ENCODE measurements at places on chromosomes 11 and 22. TPM values are rescaled to one million over a fixed set of nuclear protein-coding genes. Genes with fewer than 3 reads are reported as not detected.

- no peak for DNase-seq
Measured at GRCh38 chr11:97237151-97237550, 847.3 kb downstream of the JRKL start.

- no peak for DNase-seq
Measured at GRCh38 chr11:93517611-93518010, 25.6 kb downstream of the SMCO4 start.

Gene GLYATL1
- not detected for total RNA-seq

Gene PATE4
- total RNA-seq = not detected

- DNase-seq = no peak
Measured at GRCh38 chr11:121634273-121634672, 181.5 kb upstream of the SORL1-AS1 start.

Gene TRIM34
- 4.5 TPM for total RNA-seq

- no peak for DNase-seq
Measured at GRCh38 chr11:122910775-122911174, 28.2 kb downstream of the JHY start.

Gene ARHGEF17
- total RNA-seq = 99.1 TPM

DNA sequence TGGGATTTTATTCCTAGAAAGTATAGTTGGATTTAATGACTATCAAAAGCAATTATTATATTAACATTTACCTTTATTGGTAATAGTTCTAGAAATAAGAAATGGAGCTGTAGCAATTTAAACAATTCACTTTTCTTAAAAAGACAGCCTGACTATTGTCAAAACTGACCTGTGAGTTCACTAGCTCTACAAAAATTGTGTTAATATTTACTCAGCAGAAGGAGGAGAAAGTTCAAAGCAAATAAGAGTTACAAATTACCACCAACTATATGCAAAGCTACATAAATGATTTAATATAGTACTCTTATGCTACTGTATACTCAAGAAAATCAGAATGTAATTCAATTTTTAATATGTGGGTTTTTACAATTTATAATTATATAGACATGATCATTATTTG lies 310.0 kb downstream of the DCDC1 start:
- DNase-seq = no peak

DNA sequence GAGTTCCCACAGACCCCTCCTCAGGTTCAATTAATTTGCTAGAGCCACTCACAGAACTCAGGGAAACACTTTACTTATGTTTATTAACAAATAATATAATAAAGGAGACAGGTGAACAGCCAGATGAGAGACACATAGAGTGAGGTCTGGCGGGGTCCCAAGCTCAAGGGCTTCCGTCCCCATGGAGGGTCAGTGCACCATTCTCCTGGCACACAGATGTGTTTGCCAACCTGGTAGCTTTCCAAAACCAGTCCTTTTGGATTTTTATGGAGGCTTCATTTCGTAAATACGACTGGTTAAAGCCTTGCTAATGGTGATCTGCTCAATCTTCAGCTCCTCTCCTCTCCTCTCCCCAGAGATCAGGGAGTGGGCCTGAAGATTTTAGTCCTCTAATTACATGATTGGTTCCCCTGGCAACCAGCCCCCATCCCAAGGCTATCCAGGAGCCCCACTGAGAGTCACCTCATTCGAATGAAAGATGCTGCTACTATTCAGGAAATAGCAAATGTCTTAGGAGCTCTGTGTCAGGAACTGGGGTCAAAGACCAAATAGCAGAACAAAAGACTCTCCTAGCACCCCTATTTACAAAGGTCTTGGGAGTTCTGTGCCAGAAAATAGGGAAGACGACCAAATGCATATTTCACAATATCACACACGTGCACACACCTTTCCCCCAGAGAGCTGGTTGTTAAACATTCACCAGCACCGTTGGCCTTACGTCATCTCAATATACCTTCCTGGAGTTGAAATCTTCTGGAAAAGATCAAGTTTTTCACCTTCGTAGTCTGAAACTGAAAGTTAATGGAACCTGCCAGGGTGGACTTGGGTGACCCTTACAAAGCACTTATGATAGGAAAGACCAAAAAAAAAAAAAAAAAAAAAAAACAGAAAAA lies 23.8 kb upstream of the CAPRIN1 start:
- no peak for DNase-seq

- peak; percentile 30 for DNase-seq
Measured at GRCh38 chr11:68970921-68971636, 9.7 kb downstream of the MRGPRD start.

Gene SPATA19
- not detected for total RNA-seq

Gene GDPD4
- total RNA-seq = not detected

DNA sequence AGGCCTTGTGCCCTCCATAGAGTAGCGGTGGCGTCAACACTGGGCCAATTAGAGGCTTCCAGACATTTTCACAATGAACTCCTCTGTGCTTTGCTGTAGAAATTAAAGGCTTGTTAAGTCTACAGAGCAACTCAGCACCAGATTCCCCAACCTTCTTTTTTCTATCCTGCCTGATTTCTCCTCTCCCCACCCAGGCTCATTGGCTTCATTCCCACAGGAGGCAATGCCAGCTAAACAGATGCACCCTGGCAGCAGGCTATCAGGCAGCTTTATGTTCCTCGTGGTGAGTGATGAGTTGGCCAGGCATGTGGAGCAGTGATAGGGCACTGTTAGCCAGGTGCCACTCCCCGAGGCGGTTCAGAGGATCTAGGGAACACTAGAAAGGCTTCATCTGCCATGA lies 4.8 kb downstream of the DIXDC1 start:
- DNase-seq = peak; percentile 30

Gene C11orf91
- total RNA-seq = 1.3 TPM

DNA sequence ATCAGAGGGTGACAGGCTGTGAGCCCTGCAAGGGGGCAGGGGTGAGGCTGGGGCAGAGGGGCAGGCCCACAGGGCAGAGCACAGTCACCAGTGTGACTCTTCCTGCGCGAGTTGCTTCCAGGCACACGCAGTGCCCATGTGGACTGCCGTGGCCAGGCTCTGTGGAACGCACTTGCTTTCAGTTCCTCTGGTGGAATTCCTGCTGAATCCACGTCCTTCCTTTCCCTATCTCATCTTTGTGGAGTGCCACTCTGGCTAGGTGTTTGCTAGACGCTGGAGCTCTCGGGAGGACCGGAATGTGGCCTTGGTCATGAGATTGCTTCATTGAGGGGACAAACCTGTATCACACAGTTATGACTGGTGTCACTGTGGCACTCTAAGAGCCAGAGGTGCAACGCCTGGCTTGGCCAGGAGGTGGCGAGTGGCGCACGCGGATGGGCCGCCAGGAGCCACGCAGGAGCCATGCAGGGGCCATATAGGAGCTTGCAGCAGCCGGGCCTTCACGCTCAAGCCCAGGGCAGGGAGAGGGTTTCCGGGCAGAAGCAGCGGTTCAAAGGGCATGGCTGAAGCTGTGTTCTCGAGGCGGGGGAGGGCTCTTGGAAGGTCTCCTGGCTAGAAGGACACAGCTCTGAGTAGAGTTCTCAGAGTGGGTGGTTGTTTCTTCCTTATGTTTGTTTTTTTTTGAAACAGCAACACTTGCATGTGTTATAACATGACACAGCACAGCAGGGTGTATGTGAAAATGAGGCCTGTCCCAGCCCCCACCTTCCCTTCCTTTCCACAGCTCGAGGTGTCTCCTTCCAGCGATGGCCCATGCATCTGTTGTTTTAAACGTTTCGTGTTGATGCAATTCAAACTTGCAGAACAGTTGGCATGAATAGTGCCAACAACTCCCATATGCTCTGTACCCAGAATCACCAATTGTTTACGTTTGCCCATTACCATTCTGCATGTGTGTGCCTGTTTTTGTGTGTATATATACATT lies 36.2 kb downstream of the TBC1D22A start:
- DNase-seq = peak; percentile 91

- DNase-seq = no peak
Measured at GRCh38 chr11:69582756-69583467, 58.0 kb upstream of the CCND1 start.

DNA sequence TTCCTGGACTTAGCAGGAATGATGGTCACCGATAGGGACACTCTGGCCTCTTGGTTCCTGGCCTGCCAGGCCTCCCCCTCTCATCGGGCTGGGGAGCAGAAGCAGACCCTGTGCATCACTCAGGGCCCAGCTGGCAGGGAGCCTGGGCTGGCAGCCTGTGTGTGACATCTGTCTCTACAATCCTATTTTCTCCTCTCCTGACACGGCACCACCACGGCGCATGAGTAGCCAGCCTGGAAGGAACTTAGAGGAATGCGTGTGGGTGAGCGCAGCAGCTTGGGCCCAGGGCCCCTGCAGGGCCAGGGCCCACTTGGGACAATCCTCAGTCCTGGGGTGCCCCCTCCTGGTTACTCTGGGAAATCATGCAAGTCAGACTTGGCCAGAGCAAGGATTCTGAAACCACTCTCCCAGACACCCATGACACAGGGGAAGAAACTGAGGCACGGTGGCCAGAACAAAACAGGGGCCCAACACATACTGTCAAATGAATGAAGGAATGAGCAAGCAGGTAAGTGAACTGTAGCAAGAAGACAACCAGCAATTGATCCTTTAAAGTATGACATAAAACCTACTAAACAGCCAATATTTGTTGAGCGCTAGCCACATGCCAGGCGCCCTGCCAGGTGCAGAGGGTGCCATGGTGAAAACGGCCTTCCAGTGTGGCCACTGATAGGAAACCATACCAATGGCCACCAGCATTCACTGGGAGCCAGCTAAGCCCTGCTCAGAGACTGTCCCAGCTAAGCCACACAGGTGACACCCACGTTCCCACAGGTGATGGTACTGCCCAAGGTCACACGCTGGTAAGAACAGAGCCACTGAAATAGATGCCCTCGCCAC lies 13.3 kb downstream of the RSPH14 start:
- DNase-seq = peak; percentile 88

DNA sequence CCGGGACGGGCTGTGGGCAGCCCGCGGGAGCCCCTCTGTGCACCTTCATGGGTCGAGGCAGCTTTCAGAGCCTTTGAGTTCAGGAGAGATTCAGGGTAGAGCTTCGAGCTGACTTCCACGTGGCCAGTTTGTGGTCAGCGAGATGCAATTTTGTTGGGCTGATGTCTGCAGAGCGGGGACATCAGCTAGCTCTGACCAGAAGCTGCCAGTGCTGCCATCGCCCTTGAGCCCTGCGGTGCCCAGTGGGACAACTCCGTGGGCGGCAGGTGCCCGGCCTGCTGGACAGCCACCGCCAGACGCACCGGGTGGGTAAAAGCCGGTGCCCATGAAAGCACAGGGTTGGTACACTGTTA lies 719 bp downstream of the TALDO1 start:
- no peak for DNase-seq

- DNase-seq = no peak
Measured at GRCh38 chr22:24500277-24500820, 5.2 kb downstream of the UPB1 start.

- no peak for DNase-seq
Measured at GRCh38 chr22:22397292-22397870, 111.2 kb downstream of the ZNF280B start.

Gene UCP3
- 1.1 TPM for total RNA-seq

Gene GRAP2
- total RNA-seq = 4.1 TPM

Gene LRRC74B
- not detected for total RNA-seq

GRCh38 chr11:46850829-46851380 lies 4.8 kb upstream of the CKAP5 start:
- DNase-seq = no peak

Gene MAPK8IP1
- 10.9 TPM for total RNA-seq

Gene FJX1
- total RNA-seq = 11.2 TPM

GRCh38 chr11:81004576-81004975 lies 1563.7 kb upstream of the TENM4 start:
- DNase-seq = no peak

DNA sequence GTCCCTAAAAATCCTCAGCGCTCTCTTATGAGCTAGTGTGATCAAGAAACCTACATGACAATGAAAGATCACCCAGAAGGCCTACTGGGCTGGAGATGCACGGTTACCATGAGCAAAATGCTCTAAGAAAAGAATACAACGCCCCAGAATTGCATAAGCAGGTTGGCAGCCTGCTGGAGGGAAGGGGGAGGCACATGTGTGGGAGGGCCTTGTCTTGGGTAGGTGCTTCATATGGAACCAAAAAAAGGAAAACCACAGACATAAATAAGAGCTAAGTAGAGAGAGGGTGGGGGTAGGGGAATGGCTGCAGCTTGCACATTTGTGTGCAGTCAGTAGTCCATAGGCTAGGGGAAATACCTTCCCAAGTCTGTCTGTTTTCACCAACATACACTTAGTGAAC lies 2.8 kb downstream of the SIAE start:
- DNase-seq = no peak

GRCh38 chr11:116727990-116728389 lies 44.8 kb downstream of the BUD13 start:
- DNase-seq = peak; percentile 37

DNA sequence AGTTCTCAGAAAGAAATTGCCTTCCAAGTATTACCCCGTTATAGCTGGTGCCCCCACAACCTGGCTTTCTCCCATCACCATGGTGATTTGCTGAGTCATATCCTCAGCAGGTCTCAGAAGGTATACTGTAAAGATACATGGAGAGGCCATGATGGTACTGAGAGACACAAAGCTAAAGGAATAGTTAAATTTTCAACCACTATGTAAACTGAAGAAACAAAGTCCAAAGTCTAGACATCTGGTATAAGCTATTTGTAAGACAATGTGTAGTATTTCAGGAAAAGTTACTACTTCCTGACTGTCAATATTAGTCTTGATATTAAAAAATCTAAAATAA lies 377.1 kb downstream of the DCDC1 start:
- DNase-seq = no peak

DNA sequence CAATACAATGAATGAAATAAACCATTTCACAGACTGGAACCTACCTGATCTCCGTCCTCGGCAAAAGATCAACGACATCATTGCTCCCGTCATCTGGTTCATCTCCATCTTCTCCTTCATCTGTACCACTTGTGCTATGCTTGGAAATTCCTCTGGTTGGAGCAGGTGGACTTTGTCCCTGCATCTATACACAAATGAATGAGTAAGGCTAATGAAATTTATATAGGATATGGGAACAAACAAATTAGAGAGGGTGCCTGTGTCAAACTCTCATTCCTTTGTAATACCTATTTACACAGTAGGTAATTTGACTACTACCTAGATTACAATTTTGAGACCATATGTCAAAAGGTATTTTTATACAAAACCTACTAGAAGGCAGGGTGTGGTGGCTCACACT lies 59.4 kb downstream of the F2 start:
- DNase-seq = no peak

DNA sequence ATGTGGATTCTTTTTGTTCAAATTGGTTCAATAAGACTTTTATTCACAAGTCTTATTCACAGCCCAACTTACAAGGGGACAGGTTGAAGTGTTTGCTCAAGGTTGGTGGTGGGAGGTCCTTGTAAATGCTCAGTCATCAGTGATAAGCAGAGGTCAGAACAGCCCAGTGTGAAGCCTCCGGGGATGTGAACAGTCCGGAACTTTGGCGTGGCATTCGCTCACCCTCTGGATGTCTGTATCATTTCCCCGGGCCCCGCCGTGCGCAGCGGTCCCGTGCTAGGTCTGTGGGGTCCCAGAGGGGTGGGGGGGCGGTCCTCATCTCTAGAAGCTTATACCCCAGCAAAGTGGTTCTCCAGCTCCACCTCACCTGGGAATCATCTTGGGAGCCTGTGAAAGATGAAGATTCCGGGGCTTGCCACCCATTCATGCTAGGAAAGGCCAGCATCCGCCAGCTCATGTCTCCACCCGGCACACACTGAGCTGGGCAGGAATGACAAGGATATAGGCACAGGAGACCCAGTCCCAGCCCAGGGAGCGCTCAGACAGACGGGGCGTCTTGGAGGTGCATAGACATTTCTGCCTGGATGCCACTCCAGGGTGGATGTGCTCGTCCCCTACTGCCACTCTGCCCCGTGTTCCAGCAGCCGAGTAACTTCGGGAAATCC lies 327.5 kb downstream of the TBC1D22A start:
- DNase-seq = no peak
